ENCODE measurements at places on chromosomes 11 and 22. TPM values are rescaled to one million over a fixed set of nuclear protein-coding genes. Genes with fewer than 3 reads are reported as not detected.

DNA sequence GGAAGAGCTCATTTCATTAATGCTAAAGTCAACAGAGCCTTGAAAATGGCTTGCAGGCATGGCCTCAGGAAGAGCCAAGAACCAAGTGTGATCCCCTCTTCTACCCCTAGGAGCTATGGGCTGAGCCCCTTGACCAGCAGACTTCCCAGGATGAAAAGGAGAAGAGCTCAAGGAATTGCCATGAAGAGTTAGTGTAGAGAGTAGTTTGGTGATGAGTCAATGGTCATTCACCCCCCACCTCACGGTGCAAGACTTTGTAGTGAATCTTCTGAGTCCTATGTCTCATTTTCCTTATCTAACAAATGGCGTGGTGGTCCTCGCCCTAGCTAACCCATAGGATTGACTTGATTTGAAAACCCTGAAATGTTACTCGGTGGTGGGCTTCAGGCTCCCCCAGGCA, 422.4 kb upstream of the CADM1 start:
- DNase-seq: no peak

GRCh38 chr22:49589811-49590210, 237.9 kb downstream of the BRD1 start:
- DNase-seq: no peak

Gene APOL5
- polyA plus RNA-seq: not detected

- no peak for DNase-seq
Measured at GRCh38 chr11:132137981-132138313, 767.5 kb downstream of the NTM start.

Gene YPEL1
- 1.1 TPM for polyA plus RNA-seq

GRCh38 chr11:2302896-2303626, 1.2 kb downstream of the TSPAN32 start:
- DNase-seq: no peak

DNA sequence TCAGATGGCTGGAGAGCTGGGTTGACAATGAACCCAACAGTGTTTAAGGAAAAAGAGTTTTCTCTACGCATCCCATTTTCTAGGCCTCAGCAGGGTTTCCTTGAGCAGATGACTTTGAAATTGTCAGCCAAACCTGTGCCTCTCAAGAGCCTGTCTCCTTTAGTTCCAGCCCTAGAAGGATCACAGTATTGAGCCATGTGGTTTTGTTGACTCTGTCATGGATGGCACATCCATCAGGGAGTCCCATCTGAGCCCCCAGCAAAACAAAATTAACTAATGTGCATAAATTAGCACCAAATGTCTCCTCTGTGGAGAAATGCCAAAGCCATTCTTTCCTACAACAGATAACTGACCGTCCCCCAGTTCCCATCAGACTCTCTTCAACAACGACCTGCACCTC, 103.8 kb upstream of the BLID start:
- DNase-seq: no peak

Gene SLC22A6
- not detected for polyA plus RNA-seq

GRCh38 chr11:47564933-47565339, 463 bp upstream of the PTPMT1 start:
- DNase-seq: no peak

Gene CYB5R2
- 3.5 TPM for polyA plus RNA-seq

GRCh38 chr11:79852176-79852575, 411.3 kb upstream of the TENM4 start:
- DNase-seq: no peak

DNA sequence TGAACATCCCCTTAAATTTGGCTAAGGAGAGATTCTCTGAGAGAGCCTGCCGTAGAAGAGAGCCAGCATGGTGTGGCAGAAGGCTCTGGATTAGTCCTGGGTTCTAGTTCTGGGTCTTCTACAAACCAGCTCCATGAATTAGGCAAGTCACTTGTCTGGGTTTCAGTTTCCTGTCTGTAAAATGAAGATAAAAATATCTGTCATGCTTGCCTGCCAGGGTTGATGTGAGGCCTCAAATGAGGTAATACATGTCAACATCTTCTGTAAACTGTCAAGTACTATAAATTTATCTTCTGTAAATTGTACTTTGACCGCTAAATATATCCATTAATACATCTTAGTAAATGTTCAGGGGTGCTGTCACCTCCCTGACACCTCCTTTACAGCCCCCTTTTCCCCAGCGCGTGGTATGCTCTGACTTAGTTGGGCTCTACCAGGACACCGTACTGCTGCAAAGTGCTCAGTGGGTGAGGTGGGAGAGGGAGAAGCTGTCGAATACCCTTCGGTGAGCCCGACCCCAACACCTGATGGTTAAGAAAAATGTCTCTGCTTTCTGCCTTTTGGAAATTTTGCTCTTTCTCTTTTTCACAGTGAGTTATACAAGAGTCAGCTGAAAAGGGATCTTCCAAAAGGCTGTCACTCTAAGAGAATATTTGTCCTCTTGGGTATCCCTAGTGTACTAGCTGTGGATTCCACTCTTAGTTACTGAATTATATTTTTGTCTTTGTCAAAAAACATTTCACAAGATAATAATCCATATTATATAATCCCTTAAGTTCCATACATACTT, 15.0 kb downstream of the RBX1 start:
- DNase-seq: peak; percentile 13
